ENCODE measurements at places on chromosomes 11 and 22.

DNA sequence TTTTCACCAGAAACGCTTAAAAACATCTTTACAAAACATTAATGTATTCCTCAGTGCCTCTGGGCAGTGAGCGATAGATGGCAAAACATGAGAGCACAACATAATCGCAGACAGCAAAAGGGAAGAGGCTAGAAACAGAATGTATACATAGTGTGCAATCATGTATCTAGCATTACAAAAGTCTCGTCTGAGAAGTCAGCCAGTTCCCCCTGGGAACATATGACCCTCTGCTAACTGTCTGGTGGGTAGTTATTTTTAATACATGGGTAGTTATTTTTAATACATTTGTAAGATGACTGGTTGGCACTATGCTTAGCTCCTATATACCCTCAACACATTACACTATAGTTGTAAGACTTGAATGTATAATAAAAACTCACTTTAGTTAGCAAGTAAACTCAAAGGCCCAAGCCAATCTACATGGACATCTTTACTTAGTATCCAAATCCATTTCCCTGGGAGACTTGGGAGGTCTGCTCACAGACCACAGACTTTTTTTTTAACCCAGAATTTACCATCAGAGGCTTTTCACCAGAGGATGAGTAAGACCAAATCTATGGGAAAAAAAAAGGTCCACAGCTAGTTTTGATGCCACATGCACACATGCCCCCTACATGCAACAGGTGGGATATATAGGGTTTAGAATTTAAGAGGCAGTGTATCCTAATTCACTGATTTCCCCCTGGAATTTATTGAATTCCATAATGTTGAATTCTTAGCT lies 71.7 kb downstream of the AMBRA1 start:
- H3K4me1 ChIP-seq = peaks cover 8% of the 10 kb centered on the region
- no peaks in the 10 kb centered on the region for H3K36me3 ChIP-seq
- no peak for DNase-seq
- H3K4me3 ChIP-seq = no peak overlapping the region
- no peaks in the 10 kb centered on the region for H3K27me3 ChIP-seq

DNA sequence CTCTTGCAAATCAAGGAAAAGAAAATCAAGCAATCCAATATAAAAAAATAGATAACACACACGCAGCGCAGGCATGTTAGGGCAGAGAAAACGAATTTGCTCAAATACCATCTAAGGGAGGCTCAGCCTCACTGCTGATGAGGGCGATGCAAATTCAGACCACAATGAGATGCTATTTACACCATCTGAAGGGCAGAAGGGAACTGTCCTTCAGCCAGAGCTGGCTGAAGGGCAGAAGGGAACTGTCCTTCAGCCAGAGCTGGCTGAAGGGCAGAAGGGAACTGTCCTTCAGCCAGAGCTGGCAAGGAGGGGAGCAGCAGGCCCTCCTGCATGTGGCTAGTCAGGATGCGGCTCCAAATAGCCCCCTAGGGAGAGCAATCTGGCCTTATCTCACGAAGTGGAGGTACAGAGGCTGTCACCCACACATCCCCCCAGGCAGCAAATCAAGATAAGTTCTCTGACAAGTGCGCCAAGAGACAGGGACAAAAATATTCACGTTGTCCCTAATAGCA lies 7.6 kb upstream of the SLC39A13 start:
- H3K36me3 ChIP-seq = no peaks in the 10 kb centered on the region
- DNase-seq = no peak
- peak overlapping the region; percentile 91 for H3K4me3 ChIP-seq
- no peaks in the 10 kb centered on the region for H3K27me3 ChIP-seq
- peaks cover 11% of the 10 kb centered on the region for H3K4me1 ChIP-seq
- no peak overlapping the region for H3K27ac ChIP-seq

GRCh38 chr22:38569181-38569971 lies 607 bp downstream of the DMC1 start:
- peak overlapping the region; percentile 75 for H3K27ac ChIP-seq
- peaks cover 10% of the 10 kb centered on the region for H3K4me1 ChIP-seq
- DNase-seq = no peak
- no peaks in the 10 kb centered on the region for H3K36me3 ChIP-seq

DNA sequence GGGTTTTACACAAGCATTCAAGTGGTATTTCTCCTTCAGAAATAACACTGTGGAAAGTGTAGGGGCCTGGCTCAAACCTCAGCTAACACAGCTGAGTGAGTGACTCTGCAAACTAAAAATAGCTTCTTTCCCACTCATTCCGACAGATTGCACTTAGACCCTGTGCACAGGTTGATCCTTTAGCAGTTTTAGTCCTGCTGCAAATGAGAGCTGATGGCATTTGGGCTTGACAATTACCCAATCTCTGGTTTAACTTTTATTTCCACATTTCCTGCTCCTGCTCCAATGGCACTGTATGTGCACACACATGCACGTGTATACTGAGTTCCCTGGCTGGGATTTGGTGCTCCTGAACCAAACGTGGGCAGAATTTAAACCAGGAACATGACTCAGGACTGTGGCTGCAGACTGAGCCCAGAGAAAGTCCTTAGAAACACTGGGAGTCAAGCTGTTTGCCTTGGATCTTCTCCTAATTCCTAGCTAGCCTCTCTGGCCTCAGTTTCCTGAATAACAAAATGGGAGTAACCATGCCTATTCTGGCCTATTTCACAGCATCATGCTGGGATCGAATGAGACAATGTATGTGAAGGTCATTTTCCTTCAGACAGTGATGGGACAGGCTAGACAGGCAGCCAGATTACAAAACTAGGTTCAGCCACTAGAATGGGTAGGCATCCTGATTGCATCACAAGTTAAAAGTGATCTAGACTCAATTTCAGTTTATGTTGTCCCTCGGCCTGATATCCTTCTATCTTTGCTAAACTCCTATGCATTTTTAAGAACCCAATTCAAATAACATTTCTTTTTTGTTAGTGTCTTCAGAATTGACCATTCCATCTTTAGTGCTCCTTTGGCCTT lies 58.2 kb downstream of the SERGEF start:
- no peak for DNase-seq
- H3K36me3 ChIP-seq = peaks cover 40% of the 10 kb centered on the region
- H3K27ac ChIP-seq = no peak overlapping the region
- H3K4me1 ChIP-seq = peaks cover 9% of the 10 kb centered on the region

- no peaks in the 10 kb centered on the region for H3K27me3 ChIP-seq
- no peaks in the 10 kb centered on the region for H3K4me1 ChIP-seq
Measured at GRCh38 chr11:91707652-91708482, 516.8 kb upstream of the FAT3 start.

DNA sequence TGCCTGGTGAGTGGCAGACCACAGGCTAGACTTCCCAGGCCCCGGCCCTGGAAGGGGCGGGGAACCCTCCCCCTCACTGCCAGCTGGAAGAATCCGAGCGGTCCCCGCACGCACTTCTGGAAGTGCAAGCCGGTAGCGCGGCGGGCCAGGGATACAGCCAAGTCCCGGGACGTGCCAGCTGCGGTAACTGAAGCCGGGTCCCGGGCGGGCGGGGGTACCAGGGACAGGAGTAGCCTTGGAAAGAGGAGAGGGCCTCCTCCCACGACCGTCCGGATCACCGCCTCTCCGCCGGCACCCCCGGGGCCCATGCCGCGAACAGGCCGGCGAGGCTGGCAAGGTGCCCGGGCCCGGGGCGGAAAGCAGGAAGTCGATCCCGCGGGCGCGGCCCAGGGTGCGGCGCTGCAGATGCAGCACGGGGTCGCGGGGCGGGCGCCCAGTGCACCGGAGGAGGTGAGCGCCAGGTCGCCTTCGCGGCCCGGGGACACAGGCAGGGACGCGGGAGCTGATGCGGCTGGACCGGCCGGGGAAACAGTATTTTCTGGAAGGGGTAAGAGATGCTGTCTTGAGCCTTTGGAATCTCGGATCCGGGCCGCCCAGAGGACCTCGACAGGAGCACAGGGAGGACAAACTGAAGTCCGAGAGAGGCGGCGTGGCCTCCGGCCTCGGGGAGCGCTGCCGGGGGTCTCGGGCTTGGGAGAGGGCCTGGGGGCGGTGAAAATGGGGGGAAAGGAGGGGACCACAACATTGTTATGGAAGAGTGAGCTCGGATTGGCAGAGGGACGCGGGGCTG lies 783 bp upstream of the SLC35C1 start:
- H3K36me3 ChIP-seq = no peaks in the 10 kb centered on the region
- H3K4me3 ChIP-seq = peak overlapping the region; percentile 95
- DNase-seq = peak; percentile 67
- peak overlapping the region; percentile 92 for H3K27ac ChIP-seq
- H3K27me3 ChIP-seq = no peaks in the 10 kb centered on the region

DNA sequence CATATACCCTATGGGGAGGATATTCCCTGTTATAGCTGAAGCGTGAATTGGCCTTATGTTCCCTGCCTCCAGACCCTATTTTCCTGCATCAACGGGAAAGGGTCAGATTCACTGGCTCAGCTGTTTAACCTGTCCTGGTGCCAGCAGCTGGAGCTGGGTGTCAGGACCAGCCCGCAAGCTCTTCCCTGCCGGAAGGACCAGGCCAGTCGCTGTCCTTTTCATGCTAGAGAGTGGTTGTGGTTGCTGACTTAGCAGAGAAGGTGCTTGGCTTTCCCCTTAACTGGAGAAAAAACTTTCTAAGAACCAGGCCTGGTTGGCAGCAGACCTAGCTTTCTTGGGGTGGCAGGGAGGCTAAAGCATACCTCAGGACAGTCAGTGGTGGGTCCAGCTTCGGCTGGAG lies 5.2 kb upstream of the SREBF2 start:
- peaks cover 20% of the 10 kb centered on the region for H3K4me1 ChIP-seq
- H3K4me3 ChIP-seq = no peak overlapping the region
- peaks cover 3% of the 10 kb centered on the region for H3K36me3 ChIP-seq
- no peak for DNase-seq
- H3K27me3 ChIP-seq = no peaks in the 10 kb centered on the region
